ENCODE measurements at places on chromosomes 13 and 19. TPM values are rescaled to one million over a fixed set of nuclear protein-coding genes. Genes with fewer than 3 reads are reported as not detected.

GRCh38 chr13:95809429-95809828 lies 132.5 kb downstream of the DNAJC3 start:
- no peak overlapping the region for H3K4me3 ChIP-seq
- H3K4me1 ChIP-seq, result no peaks in the 10 kb centered on the region
- DNase-seq, result no peak
- no peaks in the 10 kb centered on the region for H3K36me3 ChIP-seq

GRCh38 chr13:29905845-29906244 lies 55.4 kb upstream of the UBL3 start:
- DNase-seq, result peak; percentile 70
- H3K27ac ChIP-seq, result no peak overlapping the region
- H3K4me3 ChIP-seq, result no peak overlapping the region
- H3K4me1 ChIP-seq, result no peaks in the 10 kb centered on the region
- no peaks in the 10 kb centered on the region for H3K27me3 ChIP-seq

GRCh38 chr19:18204394-18205199 lies 755 bp upstream of the RAB3A start:
- no peaks in the 10 kb centered on the region for H3K27me3 ChIP-seq
- peak; percentile 84 for DNase-seq
- peaks cover 9% of the 10 kb centered on the region for H3K36me3 ChIP-seq
- H3K4me3 ChIP-seq, result peak overlapping the region; percentile 56
- H3K4me1 ChIP-seq, result peaks cover 10% of the 10 kb centered on the region

Gene SLC6A16
- 1.6 TPM for total RNA-seq

DNA sequence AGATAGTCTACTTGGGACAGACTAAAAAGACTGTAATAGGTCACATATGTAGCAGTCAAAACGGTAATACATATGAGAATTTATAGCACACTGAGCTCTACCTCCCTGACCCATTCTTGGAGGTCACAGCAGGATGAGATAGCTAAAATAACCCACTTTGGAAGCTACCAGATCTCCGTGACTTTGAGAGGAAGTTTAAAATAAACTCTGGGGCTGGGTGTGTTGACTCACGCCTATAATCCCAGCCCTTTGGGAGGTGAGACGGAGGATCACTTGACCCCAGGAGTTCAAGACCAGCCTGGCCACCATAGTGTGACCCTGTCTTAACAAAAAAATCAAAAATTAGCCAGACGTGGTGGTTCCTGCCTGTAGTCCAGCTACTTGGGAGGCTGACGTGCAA lies 45.3 kb downstream of the DHRS12 start:
- no peak for DNase-seq
- no peaks in the 10 kb centered on the region for H3K36me3 ChIP-seq
- H3K27me3 ChIP-seq, result no peaks in the 10 kb centered on the region
- no peak overlapping the region for H3K4me3 ChIP-seq
- H3K4me1 ChIP-seq, result peaks cover 23% of the 10 kb centered on the region
- peak overlapping the region; percentile 71 for H3K27ac ChIP-seq

GRCh38 chr13:43036351-43037250 lies 13.2 kb downstream of the DNAJC15 start:
- no peak overlapping the region for H3K27ac ChIP-seq
- no peak overlapping the region for H3K4me3 ChIP-seq
- H3K4me1 ChIP-seq, result no peaks in the 10 kb centered on the region
- H3K27me3 ChIP-seq, result no peaks in the 10 kb centered on the region
- DNase-seq, result peak; percentile 84

Gene MYO1F
- total RNA-seq, result 0.18 TPM

DNA sequence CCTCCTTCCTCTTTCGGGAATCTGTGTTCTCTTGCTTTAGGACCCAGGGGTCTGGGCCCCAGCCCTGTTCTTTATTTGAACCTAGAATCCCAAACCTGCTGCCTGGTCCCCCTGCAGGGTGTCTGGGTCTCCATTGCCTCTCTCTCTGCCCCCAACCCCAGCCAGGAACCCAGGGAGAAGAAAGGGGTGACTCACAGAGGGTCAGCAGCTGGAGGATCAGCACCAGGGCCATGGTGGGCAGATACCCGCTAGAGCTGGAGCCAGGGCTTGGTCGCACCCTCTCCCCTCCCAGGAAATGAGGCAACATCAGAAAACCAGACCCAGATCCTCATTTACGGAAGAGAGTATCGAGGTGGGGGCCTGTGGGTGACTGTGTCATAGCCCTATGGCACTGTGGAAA lies at the start of gene OSCAR:
Gene OSCAR, minus strand, starts transcription at position 243 of the 400 bp plus-strand sequence. Its CDS starts 11 bp downstream, at position 232.
- no peak within 1 kb of the TSS for H3K4me3 ChIP-seq
- H3K36me3 ChIP-seq, result no peaks in the 10 kb centered on the region
- H3K27me3 ChIP-seq, result peaks cover 15% of the 10 kb centered on the region
- peak; percentile 10 for DNase-seq
- no peaks in the 10 kb centered on the region for H3K4me1 ChIP-seq

Gene NLRP5
- not detected for total RNA-seq

DNA sequence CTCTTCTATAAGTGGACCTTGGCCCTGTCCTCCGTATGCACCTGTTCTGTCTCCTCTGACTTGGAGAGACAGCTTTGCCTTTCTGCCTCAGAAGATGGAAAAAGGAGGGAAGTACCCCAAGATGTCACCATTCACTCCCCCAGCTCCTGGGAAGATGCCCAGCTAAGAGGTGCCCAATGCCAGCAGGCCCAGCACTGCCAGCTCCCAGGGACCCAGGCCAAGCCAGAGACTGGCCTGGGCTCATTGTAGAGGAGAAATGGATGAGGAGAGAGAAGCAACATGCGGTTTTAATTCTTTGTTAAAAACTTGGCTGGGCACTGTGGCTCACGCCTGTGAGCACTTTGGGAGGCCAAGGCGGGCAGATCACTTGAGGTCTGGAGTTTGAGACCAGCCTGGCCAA lies 111.5 kb upstream of the ZNF507 start:
- H3K4me3 ChIP-seq, result no peak overlapping the region
- H3K27ac ChIP-seq, result no peak overlapping the region
- no peak for DNase-seq
- H3K27me3 ChIP-seq, result peaks cover 91% of the 10 kb centered on the region
- H3K36me3 ChIP-seq, result no peaks in the 10 kb centered on the region

Gene BST2
- 69.3 TPM for total RNA-seq

Gene NLRP4
- total RNA-seq, result not detected

Gene BEST2
- not detected for total RNA-seq

DNA sequence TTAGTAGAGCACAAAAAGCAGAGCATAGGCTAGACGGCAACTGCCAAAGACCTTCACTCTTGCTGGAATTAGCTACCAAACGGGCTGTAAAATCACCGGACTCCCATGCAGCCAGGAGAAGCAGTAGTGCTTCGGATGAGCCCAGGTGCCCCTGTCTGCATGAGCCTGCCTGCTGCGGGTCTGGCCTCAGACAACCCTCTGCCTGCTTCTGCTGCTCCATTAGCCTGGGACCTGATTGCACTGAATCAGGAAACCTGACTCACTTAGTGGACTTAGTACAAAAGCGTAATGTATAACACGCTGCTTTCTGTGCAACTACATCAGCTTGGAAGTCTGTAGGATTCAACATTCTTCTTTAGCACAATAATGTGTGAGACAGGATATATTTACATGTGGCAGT lies 170.0 kb downstream of the LMO7 start:
- DNase-seq, result no peak
- peaks cover 36% of the 10 kb centered on the region for H3K4me1 ChIP-seq
- no peaks in the 10 kb centered on the region for H3K27me3 ChIP-seq
- peak overlapping the region; percentile 99 for H3K27ac ChIP-seq
- no peaks in the 10 kb centered on the region for H3K36me3 ChIP-seq

Gene DLEU7
- not detected for total RNA-seq

GRCh38 chr13:99176309-99177276 lies 24.1 kb upstream of the UBAC2 start:
- no peak overlapping the region for H3K27ac ChIP-seq
- no peaks in the 10 kb centered on the region for H3K27me3 ChIP-seq
- H3K36me3 ChIP-seq, result no peaks in the 10 kb centered on the region

Gene SLC10A2
- total RNA-seq, result not detected

DNA sequence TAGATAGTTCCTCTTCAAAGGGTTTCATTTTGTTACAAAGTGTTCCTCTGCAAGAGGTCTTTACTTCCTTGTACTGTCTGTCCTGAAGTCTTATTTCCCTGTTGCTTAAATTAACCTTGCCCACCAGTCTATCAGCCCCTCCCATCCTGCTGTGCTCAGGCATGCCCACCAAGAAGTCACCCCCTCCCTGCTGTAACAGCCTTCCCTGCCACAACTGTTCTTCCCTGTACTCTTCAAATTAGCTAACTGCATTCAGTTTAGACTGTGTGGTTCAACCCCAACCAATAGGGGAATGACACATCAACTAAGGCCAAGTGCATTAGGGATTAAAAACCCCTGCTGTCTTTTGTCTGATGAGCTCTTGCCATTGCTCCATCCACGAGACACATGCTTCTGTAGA lies 34.4 kb upstream of the ZNF562 start:
- H3K36me3 ChIP-seq, result no peaks in the 10 kb centered on the region
- H3K27me3 ChIP-seq, result no peaks in the 10 kb centered on the region
- H3K4me1 ChIP-seq, result no peaks in the 10 kb centered on the region
- no peak for DNase-seq

- no peaks in the 10 kb centered on the region for H3K27me3 ChIP-seq
- H3K4me3 ChIP-seq, result no peak overlapping the region
- H3K4me1 ChIP-seq, result no peaks in the 10 kb centered on the region
Measured at GRCh38 chr13:40798380-40798779, 9.0 kb downstream of the SLC25A15 start.

Gene ZNF845
- total RNA-seq, result 4.5 TPM

GRCh38 chr13:48682436-48682835 lies 28.7 kb downstream of the CYSLTR2 start:
- no peak for DNase-seq
- peaks cover 4% of the 10 kb centered on the region for H3K4me1 ChIP-seq
- no peaks in the 10 kb centered on the region for H3K27me3 ChIP-seq

- H3K4me3 ChIP-seq, result no peak overlapping the region
- no peaks in the 10 kb centered on the region for H3K36me3 ChIP-seq
- no peaks in the 10 kb centered on the region for H3K4me1 ChIP-seq
- no peak for DNase-seq
- no peak overlapping the region for H3K27ac ChIP-seq
Measured at GRCh38 chr13:111850458-111850857, 216.5 kb upstream of the SOX1 start.

Gene S1PR2
- 7.7 TPM for total RNA-seq

DNA sequence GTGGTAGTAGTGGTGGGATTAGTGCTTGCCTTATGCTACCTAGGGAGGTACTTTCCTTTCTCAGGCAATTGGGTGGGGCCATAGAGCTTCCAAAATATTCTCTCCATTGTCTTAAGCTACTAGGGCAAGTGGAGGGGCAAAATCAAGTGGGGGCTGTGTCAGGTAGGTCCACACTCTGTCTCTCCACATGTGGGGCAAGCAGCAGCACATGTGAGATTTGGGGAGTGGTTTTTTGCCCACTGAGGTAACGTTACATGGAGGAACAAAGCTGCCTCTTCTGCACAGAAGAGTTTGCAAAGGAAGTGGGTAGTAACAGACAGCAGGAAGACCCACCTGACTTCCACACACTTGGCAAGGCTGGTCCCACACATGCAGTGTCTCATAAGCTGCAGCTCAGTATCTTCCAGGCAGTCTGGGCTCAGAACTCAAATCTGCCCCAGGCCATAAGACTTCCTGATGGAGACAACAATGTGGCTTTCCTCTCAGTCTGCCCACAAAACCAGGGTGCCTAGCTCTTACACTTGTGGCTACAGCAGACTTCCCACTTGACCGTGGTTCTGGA lies 1581.5 kb upstream of the PCDH20 start:
- H3K4me3 ChIP-seq, result no peak overlapping the region
- no peak overlapping the region for H3K27ac ChIP-seq
- no peaks in the 10 kb centered on the region for H3K27me3 ChIP-seq
- DNase-seq, result no peak
- H3K36me3 ChIP-seq, result no peaks in the 10 kb centered on the region

Gene ZNF730
- 7.8 TPM for total RNA-seq

Gene PEAK3
- not detected for total RNA-seq

Gene TMPRSS9
- not detected for total RNA-seq

Gene KIRREL2
- 4.2 TPM for total RNA-seq

DNA sequence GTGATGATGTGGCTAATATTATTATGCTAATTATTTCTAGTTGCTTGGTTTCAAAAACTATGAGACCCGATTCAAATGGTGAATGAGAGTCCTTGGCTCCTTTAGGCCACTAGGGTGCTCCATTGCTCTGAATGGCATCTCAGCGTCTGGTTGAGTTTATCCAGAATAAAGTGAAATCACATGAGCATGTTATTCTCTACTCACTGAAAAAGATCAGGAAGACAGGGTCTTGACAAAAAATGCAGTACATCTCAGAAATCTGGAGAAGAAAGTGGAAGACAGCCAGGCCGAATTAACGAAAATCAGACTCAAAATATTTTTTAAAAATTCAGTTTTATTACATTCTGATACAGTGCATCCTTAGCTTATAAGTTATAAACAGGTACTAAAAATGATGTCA lies 516.2 kb downstream of the MYO16 start:
- no peak overlapping the region for H3K27ac ChIP-seq
- H3K36me3 ChIP-seq, result no peaks in the 10 kb centered on the region
- H3K4me1 ChIP-seq, result no peaks in the 10 kb centered on the region
- no peak overlapping the region for H3K4me3 ChIP-seq

Gene LAIR1
- total RNA-seq, result not detected

- H3K36me3 ChIP-seq, result no peaks in the 10 kb centered on the region
- no peak for DNase-seq
- H3K4me3 ChIP-seq, result no peak overlapping the region
- H3K27ac ChIP-seq, result no peak overlapping the region
Measured at GRCh38 chr19:35304036-35304435, 12.1 kb downstream of the MAG start.

GRCh38 chr19:43681821-43682220 lies 11.9 kb upstream of the PLAUR start:
- H3K4me3 ChIP-seq, result no peak overlapping the region
- DNase-seq, result no peak
- no peaks in the 10 kb centered on the region for H3K27me3 ChIP-seq
- H3K4me1 ChIP-seq, result peaks cover 8% of the 10 kb centered on the region
- H3K36me3 ChIP-seq, result no peaks in the 10 kb centered on the region

GRCh38 chr13:100674572-100674871 lies at the start of gene TMTC4:
Gene TMTC4 (minus strand): TSS chr13:100674795. CDS start chr13:100670362, 4,433 bp downstream.
- H3K4me3 ChIP-seq, result peak within 1 kb of the TSS; percentile 74
- no peak for DNase-seq
- no peaks in the 10 kb centered on the region for H3K36me3 ChIP-seq
- peaks cover 7% of the 10 kb centered on the region for H3K27me3 ChIP-seq

GRCh38 chr19:47729468-47729798 lies 15.9 kb upstream of the NOP53 start:
- H3K27me3 ChIP-seq, result no peaks in the 10 kb centered on the region
- H3K4me3 ChIP-seq, result no peak overlapping the region
- no peak for DNase-seq

GRCh38 chr13:45847554-45848224 lies 3.9 kb downstream of the SIAH3 start:
- DNase-seq, result peak; percentile 60
- H3K4me1 ChIP-seq, result peaks cover 21% of the 10 kb centered on the region
- H3K36me3 ChIP-seq, result no peaks in the 10 kb centered on the region
- H3K4me3 ChIP-seq, result no peak overlapping the region
- peak overlapping the region; percentile 40 for H3K27ac ChIP-seq

- H3K4me3 ChIP-seq, result no peak overlapping the region
- no peak overlapping the region for H3K27ac ChIP-seq
- no peaks in the 10 kb centered on the region for H3K27me3 ChIP-seq
- no peaks in the 10 kb centered on the region for H3K36me3 ChIP-seq
- DNase-seq, result no peak
Measured at GRCh38 chr13:50255639-50256038, 240.4 kb downstream of the KCNRG start.

Gene C3
- total RNA-seq, result 0.39 TPM
